B cell (primary cell): ENCODE measurements at places on chromosomes 5 and 9. TPM values are rescaled to one million over a fixed set of nuclear protein-coding genes. Genes with fewer than 3 reads are reported as not detected.
A peak's percentile ranks its signal among the peaks of the same experiment; 100 is the strongest.

GRCh38 chr5:53262348-53262970 lies 152.9 kb upstream of the MOCS2 start:
- DNase-seq, result no peak

- DNase-seq, result no peak
These were observed 419.3 kb downstream of the ACTL7B start for GRCh38 chr9:108436448-108436847.

DNA sequence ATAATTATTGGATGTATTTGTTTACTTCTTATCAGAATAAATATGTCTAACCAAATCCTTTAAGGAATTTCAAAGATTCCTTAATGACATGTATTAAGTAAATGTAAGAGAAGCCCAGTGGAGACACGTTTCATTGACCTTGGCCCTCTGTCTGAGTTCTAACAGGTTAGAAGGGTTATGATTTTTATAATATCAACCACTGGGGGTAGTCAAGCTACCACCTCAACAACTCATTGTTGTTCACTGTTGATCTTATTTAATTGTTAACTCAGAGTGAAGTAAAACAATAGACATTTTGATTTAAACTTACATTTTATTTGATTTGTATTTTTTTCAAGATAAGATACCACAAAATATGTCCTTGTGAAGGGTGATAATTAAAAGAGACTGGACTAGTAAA lies 499.2 kb upstream of the COX7C start:
- no peak for DNase-seq

DNA sequence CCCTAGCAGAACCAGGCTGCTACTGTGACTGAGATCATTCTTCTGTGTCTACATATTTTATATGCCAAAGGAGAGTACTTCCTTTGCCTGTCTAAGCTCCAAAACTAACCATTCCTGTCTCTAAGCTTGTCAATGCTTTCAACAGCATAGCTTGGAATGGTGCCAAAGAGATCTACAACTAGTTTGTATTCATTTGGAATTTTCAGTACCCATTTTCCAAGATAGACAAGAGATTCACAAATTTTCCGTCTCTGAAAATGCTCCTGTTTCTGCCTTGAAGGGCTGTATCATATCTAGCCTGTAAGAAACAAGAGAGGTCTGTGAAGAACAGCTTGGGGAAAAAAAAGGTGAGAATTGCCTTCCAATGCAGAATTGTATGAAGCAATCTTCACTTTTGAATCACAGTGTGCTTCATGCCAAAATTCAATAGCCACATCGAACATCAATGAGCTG lies 334.4 kb upstream of the ACTBL2 start:
- no peak for DNase-seq

DNA sequence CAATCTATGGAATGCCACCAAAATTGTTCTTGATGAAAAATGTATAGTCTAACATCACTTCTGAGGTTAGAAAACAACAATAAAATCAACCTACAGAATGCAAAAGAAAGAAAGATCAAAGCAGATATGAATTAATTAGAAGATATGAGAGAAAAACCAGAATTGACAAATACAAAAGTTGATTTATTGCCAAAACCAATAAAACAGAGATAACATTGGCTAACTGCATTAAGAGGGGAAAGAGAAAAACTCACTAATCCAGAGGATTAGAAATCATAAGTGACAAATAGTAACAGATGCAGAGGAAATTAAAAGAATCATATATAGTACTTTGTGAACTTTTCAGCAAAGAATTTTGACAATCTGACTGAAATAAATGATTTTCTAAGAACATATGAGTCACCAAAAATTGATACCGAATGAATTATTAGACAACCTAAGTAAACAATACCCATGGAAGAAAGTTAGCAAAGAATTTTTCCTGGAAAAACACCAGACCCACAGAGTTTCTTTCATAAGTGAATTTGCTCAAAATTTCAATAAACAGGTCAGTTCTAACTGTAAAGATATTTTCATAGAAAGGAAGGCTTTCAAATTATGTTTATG lies 167.7 kb downstream of the AOPEP start:
- DNase-seq, result no peak

- no peak for DNase-seq
These were observed 93.6 kb downstream of the MRPL36 start for GRCh38 chr5:1706021-1706420.

DNA sequence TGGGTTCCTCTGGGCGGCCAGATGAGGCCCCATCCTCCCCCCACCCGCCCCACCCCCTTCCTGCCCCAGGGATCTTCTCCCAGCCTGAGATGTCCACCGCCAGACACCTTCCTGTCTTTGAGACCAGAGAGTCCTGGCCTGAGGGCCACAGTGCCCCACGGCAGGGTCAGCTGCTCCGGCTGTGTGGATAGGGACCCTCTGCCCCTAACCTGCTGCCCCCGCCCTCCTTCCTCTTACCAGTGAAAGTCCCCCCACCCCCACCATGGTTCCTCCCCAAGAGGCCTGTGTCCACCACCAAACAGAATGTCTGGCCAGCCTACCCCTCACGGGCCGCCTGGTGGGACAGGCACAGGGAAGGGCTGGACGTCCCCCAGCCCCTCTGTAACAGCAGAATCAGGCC lies 43.0 kb upstream of the UBAC1 start:
- DNase-seq, result no peak

- no peak for DNase-seq
These were observed 279.9 kb downstream of the ASTN2 start for GRCh38 chr9:117134826-117135500.

GRCh38 chr9:91886414-91887076 lies 63.5 kb downstream of the ROR2 start:
- no peak for DNase-seq

DNA sequence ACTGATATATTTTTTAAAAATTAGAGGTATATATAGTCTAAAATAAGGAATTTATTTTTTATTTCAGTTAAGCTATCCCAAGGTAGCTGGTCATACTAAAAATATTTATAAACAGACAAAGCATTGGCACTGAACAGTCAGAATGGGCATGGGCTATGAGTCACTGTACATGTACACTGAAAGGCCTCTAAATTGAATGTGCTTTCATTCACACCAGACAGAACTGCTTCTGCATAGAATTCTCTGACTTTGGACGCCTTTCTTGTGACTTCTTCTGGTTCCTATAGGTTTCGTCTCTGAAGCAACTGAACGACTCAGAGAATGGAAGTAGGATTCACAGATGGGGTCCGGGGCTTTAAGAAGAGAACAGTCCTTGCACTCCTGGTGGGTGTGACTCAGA lies 394.8 kb upstream of the MEF2C start:
- no peak for DNase-seq

- DNase-seq, result no peak
These were observed 1.1 kb downstream of the CYFIP2 start for GRCh38 chr5:157267025-157267424.

GRCh38 chr9:130775336-130775991 lies 59.6 kb upstream of the ABL1 start:
- DNase-seq, result no peak

DNA sequence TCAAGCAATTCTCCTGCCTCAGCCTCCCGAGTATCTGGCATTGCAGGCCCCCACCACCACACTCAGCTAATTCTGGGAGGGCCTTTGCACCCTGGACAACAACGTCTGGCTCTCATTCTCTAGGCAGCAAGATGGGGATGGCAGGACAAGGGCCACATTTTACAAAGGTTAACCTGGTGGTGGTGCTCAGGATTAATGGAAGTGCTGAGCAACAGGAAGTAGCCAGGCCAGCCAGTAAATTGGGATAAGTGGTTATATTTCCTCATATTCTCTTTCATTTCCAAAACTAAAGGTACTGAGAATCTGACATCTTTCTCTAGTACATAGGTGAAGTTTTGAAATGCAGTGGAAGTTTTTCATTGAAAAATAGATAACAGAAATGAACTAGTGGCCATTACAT lies 24.7 kb upstream of the ASPN start:
- DNase-seq, result no peak

DNA sequence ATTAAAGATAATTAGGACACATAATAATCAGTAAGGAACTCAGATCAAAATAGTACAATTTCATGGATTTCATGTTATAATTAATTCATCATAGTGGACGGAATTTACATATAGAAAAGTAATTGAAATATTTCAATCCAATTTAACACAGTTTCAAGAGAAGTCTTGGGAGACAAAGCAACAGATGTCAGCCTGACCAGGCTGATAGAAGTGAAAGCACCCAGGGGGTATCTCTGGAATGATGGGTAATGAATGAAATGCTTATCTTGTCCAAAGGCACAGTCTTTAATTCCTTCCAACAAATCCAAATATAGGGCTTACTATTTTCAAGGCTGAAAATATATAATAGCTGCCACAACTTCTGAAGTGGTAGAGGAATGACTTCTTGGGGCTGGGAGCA lies 629.3 kb upstream of the RGMB start:
- no peak for DNase-seq

DNA sequence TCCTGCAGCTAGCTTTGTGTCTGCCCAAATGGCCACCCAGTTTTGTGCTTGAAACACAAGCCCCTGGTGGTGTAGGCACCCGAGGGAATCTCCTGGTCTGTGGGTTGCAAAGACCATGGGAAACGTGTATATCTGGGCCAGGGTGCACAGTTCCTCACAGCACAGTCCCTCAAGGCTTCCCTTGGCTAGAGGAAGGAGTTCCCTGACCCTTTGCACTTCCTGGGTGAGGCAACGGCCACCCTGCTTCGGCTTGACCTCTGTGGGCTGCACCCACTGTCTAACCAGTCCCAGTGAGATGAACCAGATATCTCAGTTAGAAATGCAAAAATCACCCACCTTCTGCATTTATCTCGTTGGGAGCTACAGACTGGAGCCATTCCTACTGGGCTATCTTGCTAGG lies 865.0 kb upstream of the ACO1 start:
- no peak for DNase-seq

DNA sequence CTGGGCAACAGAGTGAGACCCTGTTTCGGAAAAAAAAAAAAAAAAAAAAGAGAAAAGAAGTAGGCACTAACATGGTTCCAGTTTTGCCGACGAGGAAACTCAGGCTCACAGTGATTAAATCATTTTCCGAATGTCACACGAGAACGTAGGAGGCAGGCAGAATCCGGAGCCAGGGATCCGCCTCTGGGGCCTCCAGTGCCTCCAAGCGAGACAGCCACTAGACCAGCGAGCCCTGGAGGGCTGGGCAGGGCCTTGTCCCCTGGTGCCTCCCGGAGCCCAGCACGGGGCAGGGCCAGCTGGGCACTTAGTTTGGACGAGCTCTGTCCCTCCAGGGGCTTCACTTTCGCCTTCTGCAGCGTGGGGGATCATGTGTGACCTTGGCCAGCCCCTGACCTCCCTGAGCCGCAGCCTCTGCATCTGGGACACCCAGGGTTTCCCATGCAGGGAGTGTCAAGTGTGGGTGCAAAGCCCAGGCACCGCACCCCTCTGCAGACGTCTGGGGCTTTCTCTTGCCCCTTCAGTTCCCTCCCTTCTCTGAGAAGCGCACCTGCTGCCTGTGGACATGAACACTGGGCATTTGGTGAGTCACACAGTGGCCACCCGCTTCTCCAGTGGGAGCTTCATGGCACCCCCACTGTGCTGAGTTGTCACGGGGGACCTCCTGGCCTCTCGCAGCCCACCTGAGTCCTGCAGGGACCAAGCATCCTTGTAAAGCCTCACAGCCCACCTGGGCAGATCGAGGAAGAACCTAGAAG lies 80.3 kb downstream of the RXRA start:
- peak; percentile 17 for DNase-seq

DNA sequence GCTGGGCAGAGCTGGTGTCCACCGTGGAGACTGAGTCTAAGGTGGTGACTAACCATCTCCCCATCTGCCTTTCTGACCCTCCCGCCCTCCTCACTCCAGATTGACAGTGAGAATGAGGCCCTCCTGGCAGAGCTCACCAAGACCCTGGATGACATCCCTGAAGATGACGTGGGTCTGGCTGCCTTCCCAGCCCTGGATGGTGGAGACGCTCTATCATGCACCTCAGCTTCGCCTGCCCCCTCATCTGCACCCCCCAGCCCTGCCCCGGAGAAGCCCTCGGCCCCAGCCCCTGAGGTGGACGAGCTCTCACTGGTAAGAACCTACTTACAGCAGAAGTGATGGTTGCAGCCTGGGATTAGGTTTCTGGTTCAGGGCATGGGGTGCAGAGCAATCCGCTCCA lies 96.5 kb downstream of the PPARGC1B start:
- no peak for DNase-seq

The CNTRL gene
- 146 and 150 TPM in 2 replicates for total RNA-seq

The KIF4B gene
- total RNA-seq, result not detected in 2 replicates

The TMEM215 gene
- total RNA-seq, result not detected in 2 replicates

The FST gene
- total RNA-seq, result not detected in 2 replicates

The PCDHA2 gene
- not detected in 2 replicates for total RNA-seq

The FBXW5 gene
- 99.6 and 102 TPM in 2 replicates for total RNA-seq

The LRRC14B gene
- not detected in 2 replicates for total RNA-seq

The CDC25C gene
- not detected in 2 replicates for total RNA-seq
